ENCODE measurements at places on chromosomes 12 and 14.

DNA sequence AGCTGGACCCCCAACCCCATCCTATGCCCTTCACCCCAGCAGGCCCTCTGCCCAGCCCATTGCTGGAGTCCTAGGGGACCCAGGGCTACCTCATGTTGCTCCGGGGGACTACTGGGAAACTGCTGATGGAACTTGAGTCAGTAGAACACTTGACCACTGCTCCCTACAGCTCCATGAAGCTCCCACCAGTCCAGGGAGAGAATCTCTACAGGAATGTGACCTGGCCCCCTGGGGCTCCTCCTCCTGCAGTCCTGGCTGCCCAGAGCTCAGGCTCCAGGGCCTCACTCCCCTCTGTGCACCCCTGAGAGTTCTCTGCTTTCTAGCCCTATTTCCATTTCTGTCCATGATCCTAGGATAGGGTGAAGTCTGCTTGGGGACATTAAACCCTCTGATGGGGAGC, 10.8 kb upstream of the AQP2 start:
- H3K27me3 ChIP-seq: no peaks in the 10 kb centered on the region
- no peaks in the 10 kb centered on the region for H3K4me1 ChIP-seq

- H3K36me3 ChIP-seq: no peaks in the 10 kb centered on the region
- no peak overlapping the region for H3K4me3 ChIP-seq
- no peak for DNase-seq
- H3K4me1 ChIP-seq: no peaks in the 10 kb centered on the region
Observed at GRCh38 chr12:32889011-32889760, 7.4 kb downstream of the PKP2 start.

DNA sequence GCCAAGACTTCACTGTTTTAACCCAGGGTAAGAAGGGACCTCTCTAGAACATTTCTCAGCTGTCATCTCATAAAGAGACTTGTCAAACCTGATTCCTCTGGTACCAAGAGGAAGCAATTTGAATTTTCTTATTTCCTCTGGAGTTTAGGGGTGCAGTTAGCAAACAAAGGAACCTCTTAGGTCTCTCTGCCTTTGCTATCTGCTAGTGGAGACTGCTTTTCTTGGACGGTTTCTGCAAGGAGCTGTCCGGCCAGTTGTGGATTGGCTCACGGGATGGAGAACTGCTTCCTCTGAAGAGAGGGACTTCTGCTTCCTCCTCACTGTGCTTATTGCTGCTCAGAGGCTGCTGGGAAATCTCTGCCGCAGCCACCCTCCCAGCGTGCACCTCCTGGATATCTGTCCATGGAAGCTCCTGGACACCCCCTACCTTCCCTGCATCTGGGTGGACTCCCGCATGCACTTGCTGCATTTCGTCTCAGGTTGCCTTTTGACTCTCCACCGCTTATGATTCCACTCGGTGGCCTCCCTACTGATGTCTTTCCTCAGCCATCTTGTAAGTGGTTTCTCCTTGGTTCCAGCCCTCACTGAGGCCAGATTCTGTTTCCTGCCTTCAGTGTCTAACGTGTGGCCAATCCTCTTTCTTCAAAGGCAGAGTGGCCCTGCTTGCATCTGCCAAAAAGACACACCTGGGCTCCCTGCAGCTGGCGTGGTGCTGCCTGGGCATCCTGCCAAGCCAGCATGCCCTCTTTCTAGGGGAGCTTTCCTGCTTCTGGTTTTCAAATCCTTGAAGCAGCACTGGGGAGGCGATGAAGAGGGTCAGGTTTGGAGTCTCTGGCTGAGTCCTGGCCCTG, 187.3 kb downstream of the CHST11 start:
- DNase-seq: no peak
- no peak overlapping the region for H3K27ac ChIP-seq
- H3K4me1 ChIP-seq: peaks cover 23% of the 10 kb centered on the region
- H3K27me3 ChIP-seq: no peaks in the 10 kb centered on the region
- no peaks in the 10 kb centered on the region for H3K36me3 ChIP-seq
- H3K4me3 ChIP-seq: no peak overlapping the region

DNA sequence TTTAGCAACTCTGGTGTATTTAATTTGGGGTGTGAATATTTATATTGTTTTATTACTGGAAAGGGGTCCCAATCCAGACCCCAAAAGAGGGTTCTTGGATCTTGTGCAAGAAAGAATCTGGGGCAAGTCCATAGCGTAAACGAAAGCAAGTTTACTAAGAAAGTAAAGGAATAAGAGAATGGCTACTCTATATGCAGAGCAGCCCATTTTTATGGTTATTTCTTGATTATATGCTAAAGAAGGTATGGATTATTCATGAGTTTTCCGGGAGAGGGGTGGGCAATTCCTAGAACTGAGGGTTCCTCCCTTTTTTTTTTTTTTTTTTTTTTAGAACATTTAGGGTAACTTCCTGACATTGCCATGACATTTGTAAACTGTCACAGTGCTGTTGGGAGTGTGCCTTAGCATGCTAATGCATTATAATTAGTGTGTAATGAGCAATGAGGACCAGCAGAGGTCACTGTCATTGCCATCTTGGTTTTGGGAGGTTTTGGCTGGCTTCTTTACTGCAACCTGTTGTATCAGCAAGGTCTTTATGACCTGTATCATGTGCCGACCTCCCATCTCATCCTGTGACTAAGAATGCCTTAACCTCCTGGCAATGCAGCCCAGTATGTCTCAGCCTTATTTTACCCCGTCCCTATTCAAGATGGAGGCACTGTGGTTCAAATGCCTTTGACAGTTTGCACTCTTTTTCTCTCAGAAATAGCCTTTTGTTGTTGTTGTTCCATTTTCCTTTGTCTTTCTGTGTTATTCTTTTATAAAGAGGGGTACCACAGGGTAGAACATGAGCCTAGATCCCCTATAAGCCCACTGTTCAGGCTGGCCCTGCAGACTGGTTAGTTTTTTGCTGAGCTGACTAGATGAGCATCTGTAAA, 75.5 kb upstream of the DCD start:
- H3K27ac ChIP-seq: no peak overlapping the region
- H3K4me3 ChIP-seq: no peak overlapping the region
- no peak for DNase-seq
- H3K27me3 ChIP-seq: no peaks in the 10 kb centered on the region

DNA sequence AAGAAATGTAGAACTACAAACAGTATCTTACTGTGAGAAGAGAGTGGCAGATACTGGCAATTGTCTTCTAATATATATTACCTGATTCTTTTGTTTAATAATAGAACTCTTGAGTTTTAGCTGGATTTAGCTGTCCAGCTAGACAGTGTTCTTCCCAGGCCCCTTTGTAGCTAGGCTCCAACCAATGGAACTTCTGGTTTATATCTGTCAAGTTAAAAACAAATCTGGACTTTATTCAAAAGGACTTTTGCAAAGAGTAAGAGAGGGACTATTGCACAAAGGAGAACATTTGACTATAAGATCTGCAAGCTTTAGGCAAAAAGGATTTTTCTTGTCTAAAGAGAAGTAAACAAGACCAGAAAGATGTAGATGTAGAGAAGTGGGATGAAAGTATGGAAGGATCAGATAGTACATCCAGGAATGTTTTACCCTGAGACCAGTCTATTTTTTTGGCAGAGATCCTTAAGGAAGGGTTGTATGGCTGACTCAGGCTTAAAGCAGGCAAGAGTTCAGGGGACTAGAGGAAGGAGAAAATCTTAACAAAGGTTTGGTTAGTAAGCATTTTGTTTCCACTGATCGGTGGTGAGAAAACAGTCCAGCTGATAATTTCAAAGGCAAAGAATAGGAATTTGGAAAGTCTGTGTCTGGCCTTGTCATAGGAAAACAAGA, 111.1 kb upstream of the PLEKHA5 start:
- H3K36me3 ChIP-seq: no peaks in the 10 kb centered on the region
- H3K27me3 ChIP-seq: no peaks in the 10 kb centered on the region
- no peak for DNase-seq
- H3K27ac ChIP-seq: no peak overlapping the region
- no peaks in the 10 kb centered on the region for H3K4me1 ChIP-seq
- no peak overlapping the region for H3K4me3 ChIP-seq

- peaks cover 48% of the 10 kb centered on the region for H3K36me3 ChIP-seq
- H3K4me1 ChIP-seq: peaks cover 16% of the 10 kb centered on the region
- H3K27me3 ChIP-seq: no peaks in the 10 kb centered on the region
- H3K27ac ChIP-seq: no peak overlapping the region
Observed at GRCh38 chr12:49797449-49797776, 30.8 kb downstream of the NCKAP5L start.

GRCh38 chr12:55926738-55927587, 731 bp downstream of the PYM1 start:
- H3K27me3 ChIP-seq: no peaks in the 10 kb centered on the region
- H3K4me3 ChIP-seq: peak overlapping the region; percentile 81
- DNase-seq: peak; percentile 64
- no peaks in the 10 kb centered on the region for H3K36me3 ChIP-seq

DNA sequence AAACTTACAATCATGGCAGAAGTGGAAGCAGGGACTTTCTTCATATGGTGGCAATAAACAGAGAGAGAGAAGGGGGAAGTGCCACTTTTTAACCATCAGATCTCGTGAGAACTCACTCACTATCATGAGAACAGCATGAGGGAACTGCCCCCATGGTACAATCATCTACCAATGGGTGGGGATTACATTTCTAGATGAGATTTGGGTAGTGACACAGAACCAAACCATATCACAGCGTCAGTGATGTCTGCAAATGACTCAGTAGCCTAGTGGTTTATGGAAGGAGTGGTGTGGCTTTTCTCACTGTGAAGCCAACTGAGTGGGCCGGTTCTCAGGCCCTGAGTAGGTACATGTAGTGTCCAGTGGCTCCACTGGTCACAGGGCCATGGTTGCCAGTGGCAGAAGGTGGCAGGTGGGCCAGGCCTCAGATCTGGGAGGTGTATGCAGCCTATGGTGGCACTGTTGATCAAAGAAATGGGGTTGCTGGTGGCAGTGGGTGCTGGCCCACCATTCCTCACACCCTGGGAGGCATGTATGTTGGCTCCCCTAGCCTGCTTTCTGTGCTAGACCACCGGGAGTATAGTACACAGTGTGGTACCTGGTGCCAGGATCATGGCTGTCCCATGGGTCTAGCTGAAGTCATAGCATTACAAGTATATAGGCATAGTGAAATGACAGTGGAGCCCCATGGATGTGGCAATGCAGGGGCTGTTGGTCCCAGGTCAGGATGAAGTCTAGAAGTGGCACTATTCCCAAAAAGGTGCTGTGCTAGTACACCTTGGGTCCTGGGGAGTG, 191.9 kb downstream of the NUBPL start:
- DNase-seq: no peak
- H3K27me3 ChIP-seq: no peaks in the 10 kb centered on the region
- no peaks in the 10 kb centered on the region for H3K36me3 ChIP-seq

GRCh38 chr12:92185052-92185451, 39.4 kb upstream of the BTG1 start:
- no peaks in the 10 kb centered on the region for H3K27me3 ChIP-seq
- H3K36me3 ChIP-seq: no peaks in the 10 kb centered on the region
- H3K27ac ChIP-seq: no peak overlapping the region
- no peak overlapping the region for H3K4me3 ChIP-seq

GRCh38 chr12:14514946-14515345, 52.7 kb downstream of the PLBD1 start:
- no peaks in the 10 kb centered on the region for H3K27me3 ChIP-seq
- no peak overlapping the region for H3K4me3 ChIP-seq
- no peaks in the 10 kb centered on the region for H3K36me3 ChIP-seq
- no peak for DNase-seq
- H3K27ac ChIP-seq: no peak overlapping the region
- no peaks in the 10 kb centered on the region for H3K4me1 ChIP-seq

DNA sequence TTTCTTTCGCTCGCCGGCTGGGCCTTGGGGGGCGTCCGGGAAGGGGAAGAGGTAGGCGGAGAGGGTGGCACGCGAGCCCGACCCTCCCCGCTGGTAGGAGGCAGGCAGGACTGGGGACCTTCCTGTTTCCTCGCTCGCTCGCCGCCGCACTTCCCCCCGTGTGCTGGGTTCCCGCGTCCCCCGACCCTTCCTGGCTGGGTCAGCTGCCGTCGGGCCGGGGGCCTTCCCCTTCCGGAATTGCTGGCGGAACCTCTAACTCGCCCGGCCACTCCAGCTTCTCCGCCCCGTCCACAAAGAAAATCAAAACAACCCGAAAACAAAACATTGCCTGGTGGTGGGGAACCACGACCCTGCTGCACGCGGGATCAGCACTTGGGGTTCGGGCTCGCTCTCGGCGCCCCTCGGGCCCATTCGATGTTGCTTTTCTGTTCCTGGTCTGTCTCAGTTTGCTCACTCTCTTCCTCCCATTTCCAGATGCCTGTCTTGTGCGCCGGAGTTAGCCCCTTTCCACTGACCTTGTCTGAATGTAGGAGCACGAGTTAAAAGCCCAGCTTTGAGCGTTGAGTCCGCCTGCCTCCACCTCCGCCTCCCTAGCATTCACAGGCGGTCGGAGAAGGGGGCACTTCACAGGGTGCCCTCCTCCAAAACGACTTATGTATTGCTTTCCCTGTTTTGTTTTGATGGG, 581 bp downstream of the PAPOLA start:
- peak overlapping the region; percentile 92 for H3K4me3 ChIP-seq
- H3K4me1 ChIP-seq: peaks cover 34% of the 10 kb centered on the region
- H3K36me3 ChIP-seq: no peaks in the 10 kb centered on the region
- no peaks in the 10 kb centered on the region for H3K27me3 ChIP-seq
- peak overlapping the region; percentile 88 for H3K27ac ChIP-seq
- no peak for DNase-seq

DNA sequence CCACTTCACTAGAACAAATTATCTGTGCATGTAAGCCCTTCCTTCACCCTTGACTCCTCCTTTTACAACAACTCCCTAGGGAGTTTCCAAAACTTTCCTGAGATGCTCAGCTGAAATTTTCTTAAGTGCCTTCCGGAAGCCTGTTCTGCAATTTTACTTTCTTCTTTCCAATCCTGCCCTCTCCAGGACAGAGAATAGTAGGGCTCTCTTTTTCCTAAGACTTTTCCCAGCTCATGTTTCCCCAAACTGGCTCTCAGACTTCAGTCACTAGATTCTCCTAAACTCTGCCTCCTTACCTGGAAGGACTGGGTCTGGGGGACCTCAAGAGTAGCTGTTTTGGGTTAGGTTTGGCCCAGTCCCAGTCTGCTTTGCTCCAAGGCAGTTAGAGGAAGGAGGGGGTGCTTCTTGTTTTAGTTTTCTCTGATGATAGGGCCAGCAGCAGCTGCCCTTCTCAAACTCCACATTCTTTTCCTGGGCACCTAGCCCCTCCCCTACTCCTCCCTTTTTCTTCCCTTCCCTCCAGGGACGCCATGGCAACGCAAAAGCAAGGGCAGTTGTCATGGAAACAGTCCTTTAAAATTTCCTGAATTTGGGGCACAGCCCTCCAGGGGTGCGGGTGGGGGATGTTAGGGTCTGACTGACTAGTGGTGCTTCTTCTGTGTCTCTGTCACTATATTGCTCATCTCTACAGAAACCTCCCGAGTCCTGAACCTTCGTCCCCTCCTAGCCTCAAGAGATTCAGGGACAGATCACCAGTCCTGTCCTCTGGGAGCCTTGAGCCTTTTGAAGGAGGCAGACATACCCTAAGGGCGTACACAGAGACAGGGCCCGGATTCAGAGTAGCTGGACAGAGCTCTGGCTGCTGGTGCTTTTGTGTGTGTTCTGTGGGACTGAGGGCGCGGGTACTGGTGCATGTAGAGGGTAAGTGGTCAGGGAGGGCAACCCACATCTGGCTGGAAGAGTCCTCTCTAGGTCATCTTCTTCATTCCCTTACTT, 17.0 kb downstream of the PPP1R1A start:
- peaks cover 41% of the 10 kb centered on the region for H3K36me3 ChIP-seq
- H3K4me3 ChIP-seq: no peak overlapping the region
- no peak for DNase-seq
- H3K27ac ChIP-seq: no peak overlapping the region

All from thoracic aorta (tissue), 2 donors.